ENCODE measurements at places on chromosomes 11 and 22.

DNA sequence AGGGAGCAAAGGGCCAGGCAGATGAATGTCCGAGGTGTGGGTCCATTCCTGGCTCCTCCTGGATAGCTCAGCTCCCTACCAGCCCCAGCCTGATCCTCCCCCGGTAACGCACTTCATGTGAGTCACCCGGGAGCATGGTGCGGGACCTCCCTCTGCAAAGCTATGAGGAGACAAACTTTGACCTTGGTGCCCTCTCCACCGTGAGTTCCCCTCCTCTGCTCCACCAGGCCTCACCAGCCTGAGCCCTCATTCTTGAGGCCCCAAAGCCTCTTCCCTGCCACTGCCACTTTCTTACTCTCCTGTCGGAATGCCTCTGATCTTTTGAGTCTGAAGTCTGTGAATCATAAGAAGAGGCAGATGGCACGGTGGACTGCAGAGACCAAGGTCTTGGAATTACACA lies 37.4 kb upstream of the CD82 start:
- no peak for DNase-seq

- DNase-seq = no peak
Measured at GRCh38 chr11:67564230-67564629, 19.4 kb upstream of the GSTP1 start.

DNA sequence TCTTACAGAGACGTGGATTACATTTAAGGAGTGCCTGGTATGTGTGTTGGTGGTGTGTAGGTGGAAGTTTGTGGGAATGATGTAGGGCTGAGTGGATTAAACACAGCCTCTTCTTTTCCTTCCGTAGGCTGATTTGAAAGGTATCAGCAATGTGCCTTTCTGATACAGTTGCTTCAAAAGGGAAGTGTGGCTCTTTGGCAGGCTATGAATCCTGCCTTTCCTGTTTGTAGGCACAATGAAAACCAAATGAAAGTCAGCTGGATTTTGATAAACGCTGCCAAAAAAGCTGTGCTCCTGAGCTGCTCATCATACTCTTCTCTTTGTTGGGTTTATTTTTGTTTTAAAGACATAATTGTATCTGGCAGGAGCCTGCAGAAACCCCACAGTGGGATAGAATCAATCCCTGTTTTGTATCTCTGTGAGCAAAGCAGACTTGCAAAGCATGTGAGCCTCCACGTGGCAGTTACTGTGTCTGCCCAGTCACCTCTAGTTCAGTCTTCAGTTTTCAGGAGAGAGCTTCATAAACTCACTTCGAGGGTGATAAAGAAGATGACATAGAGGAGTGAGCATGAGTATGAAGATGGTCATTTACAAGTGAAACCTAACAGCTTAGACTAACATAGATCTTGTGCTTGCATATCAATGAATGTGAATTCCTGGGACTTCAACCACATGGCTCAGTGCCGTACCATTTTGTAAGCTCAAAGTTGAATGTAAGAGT lies 655.7 kb upstream of the KIRREL3 start:
- no peak for DNase-seq

GRCh38 chr11:10049756-10050155 lies 244.3 kb downstream of the SBF2 start:
- DNase-seq = no peak

- DNase-seq = no peak
Measured at GRCh38 chr11:123796226-123796625, 9.9 kb downstream of the OR6M1 start.

DNA sequence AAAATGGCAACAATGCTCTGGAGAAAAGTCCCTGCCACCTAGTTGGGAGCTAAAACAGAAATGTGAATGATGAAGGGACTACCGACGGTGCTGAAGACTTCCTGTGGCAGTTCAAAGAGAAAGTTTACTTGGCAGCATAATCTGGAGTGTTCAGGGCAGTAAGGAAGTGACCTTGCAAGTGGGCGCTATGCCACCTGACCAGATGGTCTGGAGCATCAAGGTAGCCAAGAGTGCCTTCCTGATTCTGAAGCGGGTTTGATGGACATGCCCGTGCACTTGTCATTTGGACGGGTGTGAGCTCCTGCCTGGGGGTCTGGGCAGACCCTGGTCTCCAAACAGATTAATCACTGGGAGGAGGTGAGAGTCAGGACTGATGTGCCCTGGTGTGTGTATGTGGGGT lies 1.8 kb upstream of the SNX19 start:
- no peak for DNase-seq

- DNase-seq = no peak
Measured at GRCh38 chr11:6666302-6667183, 10.9 kb upstream of the DCHS1 start.

DNA sequence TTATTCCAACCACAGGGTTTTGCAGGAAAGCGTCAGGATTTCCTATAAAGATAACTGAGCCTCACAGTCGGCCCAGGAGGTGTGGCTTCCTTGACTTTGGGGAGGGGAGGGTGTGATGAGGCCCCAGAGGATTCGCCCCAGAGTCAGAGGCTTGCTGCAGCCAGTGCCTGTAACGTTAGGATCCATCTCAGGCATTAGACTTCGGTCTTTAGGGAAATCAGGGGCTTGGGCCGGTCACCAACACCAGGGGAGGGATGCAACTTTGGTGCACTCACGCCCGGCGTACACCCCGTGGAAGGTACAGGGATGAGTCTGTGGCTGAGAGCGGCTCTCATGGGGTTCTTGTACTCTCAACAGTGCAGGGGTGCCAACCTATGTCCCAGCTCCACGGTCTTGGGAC lies 5.7 kb upstream of the ANO1 start:
- no peak for DNase-seq

DNA sequence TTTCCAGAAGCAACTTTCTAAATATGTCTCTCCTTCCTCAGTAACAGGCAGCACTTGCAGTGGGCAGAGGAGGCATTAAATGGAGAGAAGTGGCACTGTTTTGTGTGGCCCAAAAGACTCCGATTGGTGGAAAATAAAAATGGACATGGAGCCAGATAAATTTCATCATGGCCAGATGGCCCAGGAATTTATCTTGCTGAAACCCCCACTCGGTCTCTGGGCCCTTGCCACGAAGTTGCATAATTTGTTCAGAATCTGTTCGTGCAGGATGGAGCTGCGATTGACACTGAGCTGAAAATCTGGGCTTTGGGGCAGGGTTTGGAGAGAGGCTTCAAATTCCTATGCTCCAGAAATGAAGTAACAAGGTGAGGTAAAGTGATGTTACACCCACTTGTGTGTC lies 65.5 kb downstream of the C11orf91 start:
- DNase-seq = no peak

- no peak for DNase-seq
Measured at GRCh38 chr11:7787239-7787638, 9.5 kb downstream of the OR5P2 start.
